ENCODE measurements at places on chromosomes 2 and 18.

GRCh38 chr18:53920312-53921075, 304.0 kb downstream of the MBD2 start:
- DNase-seq, result no peak

- no peak for DNase-seq
Measured at GRCh38 chr2:226001716-226002115, 602.2 kb downstream of the NYAP2 start.

GRCh38 chr2:80247339-80247738, 57.2 kb downstream of the LRRTM1 start:
- no peak for DNase-seq

- DNase-seq, result no peak
Measured at GRCh38 chr2:188869550-188869949, 104.6 kb upstream of the COL3A1 start.

- no peak for DNase-seq
Measured at GRCh38 chr2:99841749-99842148, 300.6 kb downstream of the AFF3 start.

DNA sequence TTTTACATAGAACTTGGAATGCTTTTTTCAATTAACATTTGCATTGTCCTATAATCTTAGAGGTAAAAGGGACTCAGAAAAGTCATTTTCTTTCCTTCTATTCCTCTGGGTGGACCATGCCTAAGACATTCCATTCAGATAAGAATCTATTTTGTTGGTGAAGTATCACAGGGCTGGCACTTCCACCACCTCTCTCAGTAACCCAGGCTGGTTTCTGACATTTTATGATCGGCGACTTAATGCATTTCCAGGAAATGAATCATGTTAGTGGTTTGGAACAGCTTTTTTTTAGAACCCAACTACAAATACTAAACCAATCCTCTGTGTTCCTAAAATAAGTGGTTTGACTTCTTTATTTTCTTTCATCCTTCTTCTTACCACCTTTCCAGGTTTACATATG, 27.0 kb downstream of the GAD1 start:
- DNase-seq, result no peak

- DNase-seq, result no peak
Measured at GRCh38 chr2:45117383-45117782, 108.1 kb upstream of the SIX2 start.

DNA sequence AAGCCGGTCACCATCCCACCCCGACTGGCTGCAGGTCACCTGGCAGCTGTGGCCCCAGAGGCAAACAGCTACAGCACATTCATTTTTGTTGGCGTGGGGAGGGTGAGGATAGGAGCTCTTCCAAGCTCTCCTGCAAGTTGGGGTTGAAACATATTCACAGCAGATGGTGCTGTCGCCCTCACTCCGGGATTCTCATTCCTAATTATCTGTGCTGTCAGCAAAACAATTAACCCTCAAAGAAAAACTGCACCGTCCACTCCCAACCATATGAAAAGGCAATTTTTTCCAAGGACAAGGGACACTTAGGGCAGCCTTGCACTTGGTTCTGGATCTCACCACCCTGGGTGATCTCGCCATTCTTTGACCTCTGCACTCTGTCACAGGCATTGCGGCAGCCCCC, 68.6 kb downstream of the ZBTB7C start:
- no peak for DNase-seq

- no peak for DNase-seq
Measured at GRCh38 chr2:42084231-42084671, 36.4 kb downstream of the PKDCC start.

DNA sequence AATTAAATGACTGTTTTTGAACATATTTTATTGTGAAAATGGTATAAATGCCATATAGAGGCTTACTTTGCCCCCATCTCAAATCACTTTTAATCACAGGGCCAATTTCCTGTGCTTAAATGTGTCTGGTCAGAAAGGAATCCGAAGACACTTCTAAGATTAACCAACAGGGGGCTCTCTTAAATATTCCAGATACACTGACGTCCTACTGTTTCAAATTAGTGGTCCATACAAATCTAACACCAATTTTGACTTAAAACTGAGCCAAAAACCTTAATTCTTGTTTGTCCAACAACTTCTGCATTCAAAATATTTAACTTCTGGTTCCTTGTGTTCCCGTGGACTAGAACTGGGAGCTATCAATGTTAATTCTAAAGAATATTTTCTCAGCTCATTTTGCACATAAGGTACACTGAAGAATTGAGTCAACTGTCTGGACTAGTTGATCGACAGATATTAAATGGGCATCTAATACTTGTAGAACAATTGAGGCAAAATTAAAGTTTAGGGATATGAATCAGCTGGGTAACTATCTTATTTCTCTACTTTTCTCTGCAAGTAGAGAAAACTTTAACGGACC, 557.5 kb downstream of the ARHGAP15 start:
- DNase-seq, result no peak

All from left forelimb (tissue), 1 donor.